Gastroesophageal sphincter (tissue), 4 donors: ENCODE measurements at places on chromosomes 1 and 21. TPM values are rescaled to one million over a fixed set of nuclear protein-coding genes. Genes with fewer than 3 reads are reported as not detected.
A peak's percentile ranks its signal among the peaks of the same experiment; 100 is the strongest.

H6PD gene
- 27.0 TPM for total RNA-seq

DNA sequence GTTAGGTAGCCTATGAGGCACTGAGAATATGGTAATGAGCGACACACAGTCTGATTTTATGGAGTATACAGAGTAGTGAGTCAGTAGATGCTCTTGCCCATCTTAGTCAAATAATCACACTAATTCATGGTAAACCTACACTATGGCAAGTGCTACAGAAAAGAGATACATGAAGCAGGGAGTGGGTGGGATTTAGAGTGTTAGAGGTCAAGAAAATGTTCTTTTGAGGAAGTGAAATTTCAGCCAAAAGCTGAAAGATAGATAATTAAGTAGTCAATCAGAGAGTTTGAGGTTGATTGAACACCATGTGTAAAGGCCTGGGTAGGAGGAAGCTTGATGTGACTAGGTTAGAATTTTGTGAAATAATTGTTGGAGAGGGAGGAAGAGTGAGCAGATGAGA, 14.7 kb downstream of the MDM4 start:
- no peaks in the 10 kb centered on the region for H3K4me1 ChIP-seq
- no peak overlapping the region for H3K27ac ChIP-seq
- no peak overlapping the region for H3K4me3 ChIP-seq

KIF2C gene
- 0.40 TPM for total RNA-seq

DNA sequence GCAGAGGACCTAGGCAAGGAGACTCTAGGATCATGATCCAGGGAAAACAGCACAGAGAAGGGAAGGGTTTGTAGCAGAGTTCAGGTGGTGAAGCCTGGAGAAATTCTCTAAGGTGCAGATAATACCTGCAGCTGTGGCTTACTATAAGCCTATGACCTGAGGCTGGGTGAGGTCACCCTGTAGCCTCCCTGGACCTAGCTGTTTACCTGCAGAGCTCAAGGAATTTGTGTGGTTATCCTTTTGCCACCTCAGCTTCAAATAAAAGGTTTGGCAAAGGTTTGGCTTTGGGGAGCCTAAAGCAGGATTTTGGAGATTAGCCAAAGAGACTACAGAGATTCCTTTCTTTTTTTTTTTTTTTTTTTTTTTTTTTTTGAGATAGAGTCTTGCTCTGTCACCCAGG, 79.5 kb upstream of the ZNF648 start:
- H3K4me3 ChIP-seq = no peak overlapping the region
- ATAC-seq = no peak
- peaks cover 26% of the 10 kb centered on the region for H3K4me1 ChIP-seq
- no peaks in the 10 kb centered on the region for H3K36me3 ChIP-seq
- no peak overlapping the region for H3K27ac ChIP-seq
- no peaks in the 10 kb centered on the region for H3K27me3 ChIP-seq

DNA sequence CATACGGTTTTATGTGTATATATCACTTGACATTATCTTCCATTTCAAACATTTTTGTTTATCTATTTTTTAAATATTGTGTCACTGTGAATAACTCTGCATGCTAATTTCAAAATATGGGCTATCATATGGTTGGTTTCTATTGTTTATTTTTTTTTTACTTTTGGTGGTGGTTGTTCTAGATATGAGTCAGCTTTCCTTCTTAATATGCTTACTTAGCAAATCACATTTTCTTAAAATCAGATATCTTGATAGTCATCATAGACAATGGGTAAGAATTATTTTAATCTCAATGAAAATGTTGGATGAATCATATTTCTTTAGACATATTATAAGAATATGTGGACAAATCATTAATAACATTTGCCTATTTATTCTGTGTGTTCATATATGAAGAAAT, 881.5 kb downstream of the BRINP3 start:
- no peaks in the 10 kb centered on the region for H3K27me3 ChIP-seq
- no peaks in the 10 kb centered on the region for H3K4me1 ChIP-seq
- ATAC-seq = no peak

GRCh38 chr1:97920276-97920831, 480 bp downstream of the DPYD start:
- H3K27me3 ChIP-seq = no peaks in the 10 kb centered on the region
- peaks cover 38% of the 10 kb centered on the region for H3K4me1 ChIP-seq
- H3K36me3 ChIP-seq = no peaks in the 10 kb centered on the region
- peak overlapping the region; percentile 92 for H3K27ac ChIP-seq
- peak overlapping the region; percentile 82 for H3K4me3 ChIP-seq

DNA sequence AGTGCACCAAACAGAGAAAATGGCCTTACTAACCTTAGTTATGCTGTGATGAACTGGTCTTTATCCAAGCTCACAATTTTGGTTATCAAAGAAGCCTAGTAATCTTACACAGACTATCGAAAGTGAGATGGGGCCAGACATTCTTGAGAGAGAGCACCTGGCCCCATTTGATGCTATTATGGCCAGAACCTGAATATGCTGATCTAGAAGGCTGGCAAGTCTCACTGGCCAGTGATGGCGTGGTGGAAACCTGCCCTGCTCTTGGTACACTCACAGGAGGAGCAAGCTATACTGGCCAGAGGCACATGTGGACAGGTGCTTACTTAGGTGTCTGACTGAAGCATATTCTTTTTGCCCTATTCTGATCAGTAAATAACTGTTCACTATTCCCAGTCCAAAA, 357.8 kb upstream of the ZRANB2 start:
- no peak for ATAC-seq
- H3K4me3 ChIP-seq = no peak overlapping the region
- H3K27ac ChIP-seq = no peak overlapping the region
- no peaks in the 10 kb centered on the region for H3K36me3 ChIP-seq

- H3K27ac ChIP-seq = peak overlapping the region; percentile 79
- ATAC-seq = peak; percentile 52
- peaks cover 4% of the 10 kb centered on the region for H3K4me1 ChIP-seq
- no peaks in the 10 kb centered on the region for H3K27me3 ChIP-seq
- H3K4me3 ChIP-seq = no peak overlapping the region
- H3K36me3 ChIP-seq = no peaks in the 10 kb centered on the region
Measured at GRCh38 chr1:221457685-221458446, 284.0 kb downstream of the DUSP10 start.

LEFTY1 gene
- total RNA-seq = not detected

DNA sequence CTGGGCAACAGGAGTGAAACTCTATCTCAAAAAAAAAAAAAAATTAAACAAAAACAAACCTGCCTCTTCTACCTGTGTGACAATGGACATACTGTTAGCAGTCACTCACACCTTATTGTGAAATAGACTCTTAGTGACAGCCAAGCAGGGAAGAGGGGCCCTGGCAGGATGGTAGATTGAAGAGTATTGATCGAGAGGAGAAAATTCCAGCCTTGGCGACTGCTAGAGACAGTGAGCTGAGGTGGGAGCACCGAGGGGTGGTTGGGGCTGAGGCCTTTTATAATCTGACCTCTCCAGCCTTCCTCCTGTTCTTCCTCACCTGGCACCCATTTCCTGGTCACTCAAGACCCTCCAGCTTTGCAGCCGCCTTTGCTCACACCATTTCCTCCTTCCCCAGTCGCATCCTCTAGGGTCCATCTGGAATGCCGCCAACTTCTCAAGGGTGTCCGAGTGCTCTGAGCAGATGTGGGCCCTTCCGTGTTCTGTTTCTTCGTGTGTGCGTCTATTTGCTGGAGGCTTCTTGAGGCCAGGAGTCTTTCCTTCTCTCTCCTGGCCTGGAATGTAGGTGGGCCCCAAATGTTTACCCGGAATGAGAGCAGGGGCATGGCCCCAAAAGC, 196.9 kb upstream of the TMEM51 start:
- no peak overlapping the region for H3K27ac ChIP-seq
- no peaks in the 10 kb centered on the region for H3K27me3 ChIP-seq
- H3K4me1 ChIP-seq = peaks cover 8% of the 10 kb centered on the region
- ATAC-seq = no peak
- H3K36me3 ChIP-seq = no peaks in the 10 kb centered on the region

DNA sequence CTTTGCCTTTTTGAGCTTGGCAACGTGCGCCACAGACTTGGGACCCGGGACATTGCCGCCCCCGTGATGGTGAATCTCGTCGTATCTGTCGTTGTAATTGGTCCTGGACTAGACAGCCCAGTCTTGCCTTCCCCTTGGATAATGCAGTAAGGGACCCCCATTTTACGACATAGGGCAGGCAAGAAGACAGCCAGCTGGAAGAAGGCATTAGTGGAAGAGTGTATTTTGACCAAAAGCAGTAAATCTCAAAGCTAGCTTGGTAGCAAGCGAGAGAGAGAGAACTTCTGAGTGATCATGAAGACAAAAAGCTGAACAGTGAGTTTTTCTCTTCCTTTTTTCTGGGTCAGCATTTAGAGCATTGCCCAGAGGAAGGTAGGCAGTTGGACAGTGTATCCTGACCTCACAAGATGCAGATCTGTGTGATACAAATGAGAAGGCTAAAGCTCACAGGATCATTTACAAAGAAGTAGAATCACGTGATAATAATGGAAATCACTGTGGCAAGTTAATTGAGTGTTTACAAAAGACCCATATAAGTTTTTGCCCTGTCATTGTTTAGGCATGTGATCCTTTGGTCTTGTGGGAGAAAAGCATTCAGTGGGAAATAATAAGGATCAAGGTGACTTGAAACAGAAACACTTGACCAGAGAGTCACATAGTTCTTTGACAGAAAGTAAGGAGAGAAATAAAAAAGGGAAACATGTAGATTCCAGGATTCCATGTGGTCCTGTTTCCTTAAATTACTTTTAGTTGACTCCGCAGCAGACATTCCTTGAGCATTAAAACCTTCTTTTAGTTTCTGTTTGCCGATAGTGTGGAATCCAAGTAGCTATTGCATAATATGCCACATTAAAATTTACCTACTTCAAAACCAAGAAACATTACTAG, 66.3 kb downstream of the CNST start:
- H3K27ac ChIP-seq = peak overlapping the region; percentile 73
- H3K4me1 ChIP-seq = peaks cover 4% of the 10 kb centered on the region
- H3K36me3 ChIP-seq = peaks cover 40% of the 10 kb centered on the region
- H3K27me3 ChIP-seq = no peaks in the 10 kb centered on the region

GRCh38 chr1:34060901-34061415, 104.1 kb downstream of the CSMD2 start:
- H3K4me1 ChIP-seq = no peaks in the 10 kb centered on the region
- H3K36me3 ChIP-seq = no peaks in the 10 kb centered on the region
- H3K27ac ChIP-seq = no peak overlapping the region
- H3K27me3 ChIP-seq = peaks cover 44% of the 10 kb centered on the region
- peak; percentile 60 for ATAC-seq

DNA sequence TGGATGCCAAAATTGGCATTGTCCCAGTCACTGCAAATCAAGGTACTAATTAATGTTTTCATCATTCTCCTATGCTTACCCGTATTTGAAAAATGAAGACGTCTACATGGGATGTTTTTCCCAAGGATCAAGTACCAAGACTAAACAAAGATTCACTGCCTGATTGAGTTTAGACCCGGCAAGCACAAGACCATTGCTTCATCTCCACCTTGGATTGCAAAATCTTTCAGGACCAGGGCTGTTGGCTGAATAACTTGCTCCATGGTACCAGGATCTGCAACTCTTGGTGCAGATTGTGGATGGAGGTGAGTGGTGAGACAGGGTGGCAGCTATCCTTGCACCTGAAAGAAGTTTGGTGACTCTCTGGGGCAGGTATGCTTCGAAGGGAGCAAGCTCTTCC, 122.5 kb upstream of the ETS2 start:
- peaks cover 26% of the 10 kb centered on the region for H3K27me3 ChIP-seq
- H3K27ac ChIP-seq = no peak overlapping the region
- no peak overlapping the region for H3K4me3 ChIP-seq
- no peaks in the 10 kb centered on the region for H3K36me3 ChIP-seq

GRCh38 chr1:98988904-98989555, 15.6 kb downstream of the PLPPR5 start:
- H3K4me1 ChIP-seq = no peaks in the 10 kb centered on the region
- no peaks in the 10 kb centered on the region for H3K36me3 ChIP-seq
- no peaks in the 10 kb centered on the region for H3K27me3 ChIP-seq
- no peak overlapping the region for H3K4me3 ChIP-seq
- ATAC-seq = no peak

DNA sequence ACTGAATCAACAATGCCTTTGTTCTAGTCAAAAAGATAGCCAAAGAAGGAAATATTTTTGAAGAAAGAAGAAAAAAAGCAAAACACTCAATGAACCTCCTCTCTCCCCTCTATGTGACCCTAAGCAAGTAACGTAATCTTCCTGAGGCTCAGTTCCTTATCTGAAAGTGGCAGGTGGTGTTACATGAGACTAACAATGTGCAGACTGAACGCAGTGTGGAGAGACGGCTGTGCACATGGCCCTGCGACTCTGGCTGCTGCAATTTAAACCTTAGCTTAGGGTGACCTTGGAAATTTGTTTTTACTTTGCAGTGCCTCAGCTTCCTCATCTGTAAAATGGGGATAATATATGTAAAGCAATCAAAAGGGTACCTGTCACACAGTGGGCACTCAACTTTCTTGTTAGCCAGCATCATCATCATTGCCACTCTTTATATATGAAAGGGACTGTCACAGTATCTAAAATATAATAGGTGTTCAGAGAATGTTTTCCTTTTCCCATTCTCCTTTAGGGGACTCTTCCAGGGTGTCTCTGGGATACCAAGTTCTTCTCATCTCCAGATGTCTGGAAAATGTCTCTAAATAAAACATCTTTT, 100.1 kb upstream of the JUN start:
- no peaks in the 10 kb centered on the region for H3K4me1 ChIP-seq
- H3K27me3 ChIP-seq = no peaks in the 10 kb centered on the region
- peak overlapping the region; percentile 30 for H3K27ac ChIP-seq
- H3K36me3 ChIP-seq = no peaks in the 10 kb centered on the region
- ATAC-seq = no peak
